ENCODE measurements at places on chromosomes 11 and 22.

DNA sequence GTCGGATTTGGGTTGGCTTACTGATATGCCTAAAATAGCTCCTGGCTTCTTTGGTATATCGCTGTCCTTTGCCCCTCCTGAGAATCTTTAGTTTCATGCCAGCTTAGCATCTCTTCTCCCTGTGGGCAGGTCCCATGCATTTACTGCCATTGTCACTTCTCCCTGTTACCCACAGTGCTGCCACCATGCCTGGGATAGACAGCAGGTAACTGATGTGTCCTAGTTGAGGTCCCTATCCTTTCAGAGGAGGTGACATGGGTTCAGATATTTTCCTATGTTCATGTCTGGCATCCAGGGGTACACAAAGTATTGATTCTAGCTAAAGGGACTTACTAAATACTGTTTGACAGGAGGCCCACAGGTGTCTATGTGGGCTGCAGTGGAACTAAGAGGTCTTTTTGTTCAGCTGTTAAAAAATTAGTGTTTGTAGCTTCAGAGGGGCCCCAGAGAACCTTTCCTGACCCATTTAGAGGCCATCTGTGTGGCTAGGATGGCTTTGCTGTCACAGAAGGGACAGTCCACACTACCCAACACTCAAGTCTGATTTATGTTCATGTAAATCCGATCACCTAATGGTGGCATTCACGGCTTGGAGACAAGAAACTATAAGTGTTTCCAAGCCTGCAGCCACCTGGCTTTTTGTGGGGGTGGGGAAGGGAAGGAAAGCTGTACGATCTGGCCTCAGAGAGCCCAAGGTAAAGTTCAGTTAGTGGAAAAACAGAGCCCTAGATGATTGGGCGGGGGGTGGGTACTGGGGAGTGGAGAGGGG lies 8.5 kb downstream of the TIMP3 start:
- no peak for DNase-seq

DNA sequence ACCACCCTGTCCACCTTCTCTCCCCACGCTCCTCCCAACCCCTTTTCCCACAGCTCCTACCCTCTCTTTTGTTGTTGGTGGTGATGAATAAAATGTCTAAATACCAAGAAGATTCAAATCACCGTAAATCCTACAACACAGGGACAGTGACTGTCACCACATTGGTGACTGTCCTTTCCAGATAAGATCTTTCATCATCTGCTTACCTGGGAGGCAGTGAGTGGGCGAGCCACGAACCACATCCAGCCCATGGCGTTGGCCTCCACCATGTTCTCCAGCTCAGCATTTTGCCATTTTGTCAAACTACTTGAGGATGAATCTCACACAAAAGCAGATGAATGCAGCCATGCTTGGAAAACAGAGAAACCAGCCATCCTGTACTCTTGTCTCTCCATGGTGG lies 6.7 kb upstream of the CYTH4 start:
- no peak for DNase-seq

DNA sequence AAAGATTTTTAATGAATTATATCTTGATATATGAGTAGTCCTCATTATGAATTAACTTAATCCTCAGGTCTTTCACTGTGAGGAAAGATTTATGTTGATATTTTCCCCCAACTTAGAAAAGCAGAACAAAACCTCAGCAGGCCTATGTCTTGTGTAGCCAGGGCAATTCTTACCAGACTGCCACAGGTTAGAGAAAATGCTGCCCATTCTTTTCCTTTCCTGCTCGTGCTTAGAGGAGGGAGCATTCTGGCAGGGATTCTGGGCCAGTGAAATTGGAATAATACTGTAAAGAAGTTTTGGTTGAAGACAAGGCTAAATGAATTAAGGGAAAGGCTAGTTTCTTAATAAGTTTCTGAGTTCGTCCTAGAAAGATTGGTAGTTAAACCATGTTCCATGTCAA lies 56.6 kb downstream of the ZNRF3 start:
- DNase-seq: no peak

GRCh38 chr11:60919956-60920355 lies 4.3 kb upstream of the TMEM132A start:
- DNase-seq: no peak

- no peak for DNase-seq
These were observed 58.6 kb downstream of the UVRAG start for GRCh38 chr11:75873417-75874221.
